A673 (cell line): ENCODE measurements at places on chromosomes 13 and 19.

GRCh38 chr19:41890936-41891335, 8.0 kb downstream of the ARHGEF1 start:
- no peak for DNase-seq

DNA sequence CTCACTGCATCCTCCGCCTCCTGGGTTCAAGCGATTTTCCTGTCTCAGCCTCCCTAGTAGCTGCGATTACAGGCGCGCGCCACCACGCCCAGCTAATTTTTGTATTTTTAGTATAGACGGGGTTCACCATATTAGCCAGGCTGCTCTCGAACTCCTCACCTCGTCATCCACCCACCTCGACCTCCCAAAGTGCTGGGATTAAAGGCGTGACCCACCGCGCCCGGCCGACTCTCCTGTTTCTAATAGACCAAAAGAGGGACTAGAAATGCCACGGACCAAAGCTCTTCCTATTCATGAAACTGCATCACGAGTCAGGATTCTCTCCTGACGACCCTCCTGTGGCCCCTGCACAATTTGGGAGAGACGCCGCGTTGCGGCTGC, 563 bp downstream of the ZNF43 start:
- no peak for DNase-seq

GRCh38 chr19:7676854-7677253, at the start of gene MCEMP1:
MCEMP1 (plus strand) TSS chr19:7677090; CDS start chr19:7677121, 31 bp downstream.
- peak; percentile 51 for DNase-seq

DNA sequence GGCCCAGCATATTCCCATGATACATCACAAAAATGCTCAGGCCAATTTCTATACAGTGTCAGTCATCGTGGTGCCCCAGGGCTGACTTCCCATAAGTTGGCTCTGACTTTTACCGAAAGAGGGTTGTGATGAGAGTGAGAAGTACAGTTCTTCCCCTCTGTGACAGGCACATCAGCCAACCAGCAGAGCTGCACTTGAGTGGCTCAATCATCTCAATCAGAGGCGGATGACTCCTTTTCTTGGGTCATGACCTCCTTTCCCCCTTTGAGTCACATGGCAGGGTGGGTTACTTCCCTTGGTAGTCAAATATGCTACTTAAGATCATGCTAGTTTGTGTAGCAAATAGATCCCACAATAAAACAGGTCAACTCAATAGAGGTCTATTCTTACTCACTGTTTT, 6.9 kb upstream of the AMER2 start:
- DNase-seq, result no peak

DNA sequence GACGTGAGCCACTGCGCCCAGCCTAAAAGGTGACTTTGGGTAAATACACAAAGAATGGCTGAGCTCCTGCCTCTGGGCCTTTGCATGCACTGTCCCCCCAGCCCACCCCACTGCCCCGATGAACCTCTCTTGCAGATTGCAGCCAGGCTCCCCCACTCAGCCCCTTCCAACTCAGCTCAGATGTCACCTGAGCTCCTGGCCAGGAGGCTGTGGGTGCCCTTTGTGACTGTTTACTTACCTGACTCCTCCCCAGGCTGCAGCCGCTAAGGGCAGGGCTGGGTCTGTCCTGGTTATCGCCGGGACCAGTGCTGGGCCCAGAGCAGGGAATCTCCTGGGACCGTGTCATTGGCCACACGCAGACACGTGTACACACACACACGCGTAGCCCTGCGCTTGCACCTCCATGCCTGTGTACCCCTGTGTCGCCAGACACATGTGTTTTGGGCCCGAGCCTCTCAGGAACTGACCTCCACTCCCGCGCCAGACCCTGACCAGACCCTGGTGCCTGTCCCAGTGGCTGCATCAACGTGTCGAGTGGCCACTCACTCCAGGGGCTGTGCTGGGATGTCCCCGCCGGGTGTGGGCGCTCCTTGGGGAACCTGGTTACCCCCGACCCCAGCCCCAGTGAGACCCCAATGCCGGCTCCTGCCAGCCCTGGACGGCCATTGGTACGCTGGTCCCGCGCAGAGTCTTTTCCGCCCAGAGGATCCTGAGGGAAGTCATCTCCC, 18.7 kb downstream of the EFNA2 start:
- DNase-seq, result no peak

- DNase-seq, result no peak
These were observed 1109.6 kb upstream of the ATXN8OS start for GRCh38 chr13:68998056-68998455.

DNA sequence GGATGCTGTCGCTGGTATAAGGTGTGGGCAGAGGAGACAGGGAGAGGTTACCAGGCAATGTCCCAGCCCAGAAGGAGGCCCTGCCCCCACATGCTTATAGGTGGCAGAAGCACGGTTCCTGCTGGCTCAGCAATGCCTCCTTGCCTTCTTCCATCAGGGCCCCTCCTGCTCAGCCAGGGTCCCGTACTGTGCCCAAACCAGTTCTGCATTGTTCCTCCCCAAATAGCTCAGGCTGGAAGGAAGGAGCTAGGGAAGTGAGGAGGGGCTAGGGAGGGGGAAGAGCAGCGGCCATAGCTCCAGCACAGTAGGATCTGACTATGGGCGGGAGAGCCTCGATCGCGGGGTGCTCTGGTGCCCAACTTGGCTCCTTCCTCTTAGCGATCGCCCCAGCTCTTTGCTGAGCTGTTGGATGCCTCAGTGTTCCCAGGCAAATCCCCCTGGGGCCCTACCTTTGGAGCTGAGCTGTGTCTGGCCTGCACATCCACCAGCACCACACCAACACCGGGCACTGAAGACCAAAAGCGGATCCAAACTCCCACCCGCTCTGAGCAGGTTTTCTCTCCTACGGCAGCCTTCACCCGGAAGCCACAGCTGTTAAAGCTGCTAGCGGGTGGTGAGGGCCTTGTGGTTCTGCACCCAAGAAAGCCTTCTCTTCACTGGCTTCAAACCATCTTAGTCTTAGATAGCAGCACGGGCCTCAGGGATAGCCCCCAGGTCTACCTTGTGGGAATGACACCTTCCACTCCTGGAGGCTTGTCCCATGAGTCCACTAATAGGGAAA, 32.1 kb upstream of the PEPD start:
- DNase-seq, result no peak

DNA sequence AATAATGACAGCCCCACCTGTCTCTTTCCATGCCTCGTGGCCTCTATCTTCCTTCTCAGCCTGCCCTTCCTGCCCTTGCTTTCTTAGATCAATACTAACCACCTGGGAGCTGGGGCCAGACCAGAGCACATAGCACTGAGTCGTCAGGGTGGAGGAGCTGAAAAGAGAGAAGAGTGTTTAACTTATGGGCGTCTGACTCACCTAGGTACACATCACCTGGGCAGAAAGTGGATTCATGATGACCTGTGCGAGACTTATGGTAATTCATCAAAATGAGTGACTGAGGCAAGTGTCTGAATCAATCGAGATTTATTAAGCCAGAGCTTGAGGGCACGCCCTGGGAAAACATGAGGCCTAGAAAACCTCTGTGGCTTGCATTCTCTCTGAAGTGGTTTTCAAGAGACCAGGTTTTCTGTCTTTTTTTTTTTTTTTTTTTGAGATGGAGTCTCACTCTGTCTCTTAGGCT, 19.2 kb downstream of the CEACAM6 start:
- DNase-seq, result no peak

- no peak for DNase-seq
These were observed 18.2 kb upstream of the PLAUR start for GRCh38 chr19:43688059-43688701.

- no peak for DNase-seq
These were observed 867.7 kb downstream of the PCDH9 start for GRCh38 chr13:66362485-66362884.

- DNase-seq, result peak; percentile 39
These were observed 513 bp downstream of the MIER2 start for GRCh38 chr19:343941-344624.

- peak; percentile 35 for DNase-seq
These were observed 77.9 kb downstream of the CACNA1A start for GRCh38 chr19:13428352-13428751.

GRCh38 chr13:58908019-58908679, 1255.6 kb downstream of the DIAPH3 start:
- no peak for DNase-seq

DNA sequence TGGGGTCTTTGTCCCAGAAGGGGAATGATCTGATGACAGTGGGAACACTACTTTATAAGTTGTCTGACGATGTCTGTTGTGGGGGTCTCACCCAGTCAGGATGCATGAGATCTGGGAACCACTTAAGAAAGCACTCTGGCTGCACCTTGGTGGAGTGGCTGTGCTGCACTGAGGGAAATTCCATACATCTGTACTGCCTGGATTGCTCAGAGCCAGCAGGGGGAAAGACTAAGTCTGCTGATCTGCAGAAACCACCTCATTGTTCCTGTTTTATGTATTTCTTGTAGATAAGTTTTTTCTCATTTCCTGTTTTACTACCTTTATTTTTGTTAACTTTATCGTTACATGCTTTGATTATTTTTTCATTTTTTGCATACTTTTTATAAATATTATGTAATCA, 27.3 kb downstream of the ZNF430 start:
- DNase-seq, result no peak

DNA sequence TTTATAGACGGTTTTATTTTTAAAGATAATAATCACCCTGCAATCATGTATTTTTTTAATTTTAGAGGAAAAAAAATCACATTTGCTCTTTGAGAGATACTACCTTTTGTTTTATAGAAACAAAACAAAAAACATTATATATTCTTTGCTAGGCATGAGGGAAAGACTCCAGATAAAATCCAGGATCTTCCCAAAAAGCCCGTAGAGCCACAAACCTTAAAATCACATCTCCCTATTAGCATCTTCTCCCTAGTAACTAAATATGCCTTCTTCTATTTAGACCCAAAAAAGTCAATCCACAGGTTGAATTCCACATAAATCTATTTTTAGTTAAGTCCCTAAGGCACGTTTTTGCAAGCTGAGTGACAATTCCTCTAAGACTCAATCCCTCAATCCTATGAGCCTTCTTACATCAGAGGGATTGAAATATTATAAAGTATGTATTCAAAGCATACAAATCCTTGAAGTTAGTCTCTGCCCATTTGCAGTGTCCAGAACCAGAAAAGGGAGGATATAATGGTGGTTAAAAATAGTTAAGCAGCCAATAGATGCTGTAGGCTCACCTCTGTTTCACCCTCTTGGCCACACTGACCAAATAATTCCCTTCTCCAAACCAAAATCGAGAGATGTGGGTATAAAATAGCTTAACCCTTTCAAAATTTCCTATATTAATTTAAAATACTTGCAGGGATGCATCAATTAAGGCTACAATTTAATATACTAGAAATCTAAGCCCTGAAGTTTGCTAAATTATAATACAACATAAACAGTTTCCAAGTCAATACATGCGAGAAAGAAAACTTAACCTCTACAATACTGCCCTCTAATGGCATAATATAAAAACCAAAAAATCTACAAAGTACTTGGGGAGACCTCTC, 64.0 kb downstream of the SERP2 start:
- peak; percentile 72 for DNase-seq

DNA sequence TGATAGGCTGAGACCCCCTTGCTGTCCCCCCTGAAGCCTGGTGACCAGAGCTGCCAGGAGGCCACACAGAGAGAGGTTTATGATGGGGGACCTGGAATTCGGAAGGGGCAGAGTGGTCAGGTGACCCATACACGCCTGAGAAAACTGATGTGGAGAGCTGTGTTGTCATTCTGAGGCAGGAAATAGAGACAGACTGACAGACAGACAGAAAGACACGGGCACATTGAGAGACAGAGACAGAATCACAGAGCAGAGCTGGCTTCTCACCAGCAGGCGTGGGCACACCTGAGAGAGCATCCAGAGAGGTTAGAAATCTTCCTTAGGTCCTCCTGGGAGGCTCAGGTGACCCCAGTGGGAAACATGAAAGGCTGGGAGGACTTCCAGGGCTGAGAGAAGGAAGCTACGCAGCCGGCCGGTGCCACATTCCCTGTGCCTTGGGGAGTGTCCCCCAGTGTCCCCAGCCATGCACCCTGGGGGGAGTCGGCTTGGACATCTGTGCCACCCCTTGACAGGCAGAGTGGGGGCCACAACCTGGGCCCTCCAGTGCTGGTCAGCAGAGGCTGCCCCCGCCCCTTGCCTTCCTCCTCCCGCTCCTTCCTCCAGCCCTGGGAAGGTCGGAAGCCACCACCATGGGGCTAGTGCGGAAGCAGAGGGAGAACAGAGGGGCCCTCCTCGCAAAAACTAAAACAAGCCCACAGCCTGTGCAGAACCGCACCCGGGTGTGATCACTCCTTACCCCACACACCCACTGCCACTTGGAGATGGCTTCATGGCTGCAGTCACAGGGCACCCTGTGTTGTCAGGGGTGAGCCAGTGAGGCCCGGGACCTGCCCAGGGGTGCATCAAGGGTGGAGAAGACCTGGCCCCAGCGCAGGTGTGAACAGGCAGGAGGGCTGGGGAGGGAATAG, 2.2 kb downstream of the FFAR1 start:
- no peak for DNase-seq

- DNase-seq, result no peak
These were observed 44.0 kb downstream of the MIPEP start for GRCh38 chr13:23845105-23845725.

DNA sequence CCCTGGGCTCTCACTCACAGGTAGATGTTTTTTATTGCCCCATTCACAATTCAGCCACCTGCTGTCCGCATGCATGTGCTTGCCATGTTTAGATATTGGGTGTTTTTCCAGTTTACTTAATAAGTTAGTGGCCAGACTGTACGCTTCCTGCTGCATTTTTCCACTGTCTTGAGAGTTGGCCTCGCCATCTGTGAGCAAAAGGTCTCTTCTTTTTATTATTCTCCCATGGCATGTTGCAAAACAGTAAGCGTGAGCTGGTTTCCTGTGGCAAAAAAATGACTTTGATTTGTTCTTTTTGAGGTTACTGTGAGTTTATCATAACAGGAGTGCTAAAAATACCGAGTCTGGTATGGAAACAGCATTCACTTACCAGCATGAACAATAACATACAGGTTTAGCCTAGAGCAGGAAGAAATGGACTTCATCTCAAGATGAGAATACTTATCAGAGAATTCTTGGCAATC, 46.0 kb downstream of the SAE1 start:
- DNase-seq, result no peak

DNA sequence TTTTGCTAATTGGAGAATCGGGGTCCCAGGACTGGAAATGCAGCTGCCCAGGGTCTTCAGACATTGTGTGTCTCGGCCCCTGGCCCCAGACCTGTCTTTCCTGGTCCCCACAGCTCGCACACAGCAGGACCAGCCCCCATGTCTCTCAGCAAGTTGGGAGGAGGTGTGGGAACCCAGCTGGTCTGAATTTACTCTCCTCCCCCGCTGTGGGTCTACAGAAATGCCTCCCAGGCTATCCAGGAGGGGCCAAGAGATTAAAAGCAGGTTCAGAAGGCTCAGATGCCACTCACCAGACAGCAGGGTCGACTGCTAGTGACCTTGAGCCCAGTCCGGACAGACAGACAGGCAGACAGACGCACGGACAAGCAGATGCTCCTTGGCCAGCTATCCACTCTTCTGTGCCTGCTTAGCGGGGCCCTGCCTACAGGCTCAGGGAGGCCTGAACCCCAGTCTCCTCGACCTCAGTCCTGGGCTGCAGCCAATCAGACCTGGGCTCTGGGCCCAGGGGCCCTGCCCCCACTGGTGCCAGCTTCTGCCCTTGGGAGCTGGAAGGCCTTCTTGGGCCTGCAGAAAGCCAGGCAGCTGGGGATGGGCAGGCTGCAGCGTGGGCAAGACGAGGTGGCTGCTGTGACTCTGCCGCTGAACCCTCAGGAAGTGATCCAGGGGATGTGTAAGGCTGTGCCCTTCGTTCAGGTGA, at the start of gene DAND5:
Gene DAND5, plus strand, starts transcription at position 285 of the 697 bp plus-strand sequence. Its CDS starts 85 bp downstream, at position 370.
- DNase-seq, result no peak
